Activated naive CD8-positive, alpha-beta T cell treated with anti-CD3 and anti-CD28 coated beads, Interleukin-2, amount 50 U/mL, for 24 hours (primary cell): ENCODE measurements at places on chromosomes 13 and 19.

DNA sequence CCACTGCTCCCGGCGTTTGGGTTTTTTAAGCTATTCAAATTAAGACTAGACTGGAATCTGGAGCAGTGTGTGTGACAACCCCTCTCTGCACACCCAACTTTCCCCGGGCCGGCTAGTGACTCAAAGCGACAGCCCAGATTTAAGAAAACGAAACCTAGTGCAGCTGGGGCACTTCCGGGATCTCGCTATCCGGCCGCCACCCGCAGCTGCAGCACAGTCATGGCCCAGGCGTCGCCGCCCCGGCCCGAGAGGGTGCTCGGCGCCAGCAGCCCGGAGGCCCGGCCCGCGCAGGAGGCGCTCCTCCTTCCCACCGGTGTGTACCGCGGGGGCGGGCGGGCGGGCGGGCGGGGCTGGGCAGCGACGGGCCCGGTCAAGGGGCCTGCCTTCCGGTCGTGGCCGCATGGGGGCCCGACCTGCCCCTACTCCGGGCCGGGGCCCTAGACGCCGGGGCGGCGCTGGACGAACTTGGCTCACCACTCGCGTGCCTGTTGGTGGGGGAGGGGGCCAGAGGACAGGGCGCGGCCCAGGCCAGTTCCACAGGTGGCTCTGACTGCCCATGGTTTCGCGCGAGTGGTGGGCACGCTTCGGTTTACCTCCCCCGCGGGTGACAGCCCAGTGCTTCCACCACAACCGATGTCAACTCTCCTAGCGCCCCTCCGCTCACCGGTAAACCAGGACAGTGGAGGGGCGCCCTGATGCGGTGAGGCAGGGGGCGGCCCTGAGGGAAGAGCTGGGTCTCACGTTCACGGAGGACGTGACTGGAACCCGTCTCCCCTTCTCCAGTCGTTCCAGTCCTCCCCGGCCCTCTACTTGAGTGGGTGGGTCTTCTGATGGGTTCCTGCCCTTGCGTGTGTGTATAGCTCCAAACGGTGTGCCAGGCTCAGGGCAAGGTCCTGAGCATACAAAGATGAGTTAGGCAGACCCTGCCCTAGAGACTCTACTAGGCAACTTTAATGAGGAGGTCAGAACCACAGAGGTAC lies at the start of gene PHF11:
PHF11 (plus strand) TSS at position 171 of the 980 bp plus-strand sequence; CDS start at position 220, 49 bp downstream.
- DNase-seq, result peak; percentile 87

DNA sequence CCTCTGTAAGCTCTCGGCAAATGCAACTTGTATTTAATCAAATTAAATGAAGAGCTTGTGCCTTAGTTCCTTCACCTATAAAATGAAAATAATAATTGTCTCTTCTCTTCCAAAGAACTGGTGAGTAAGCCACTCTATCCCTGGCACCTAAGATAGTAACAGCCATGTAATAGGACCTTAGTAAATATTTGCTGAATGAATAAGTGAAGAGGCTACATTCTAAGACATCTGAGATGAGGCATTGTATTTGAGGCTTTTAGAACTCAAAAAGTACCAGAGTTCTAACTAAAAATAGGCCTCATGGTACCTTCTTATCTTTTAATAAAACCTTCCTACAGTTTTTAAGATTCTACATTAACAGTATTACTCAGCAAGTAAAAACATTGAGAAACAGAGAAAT lies 17.3 kb upstream of the DCLK1 start:
- no peak for DNase-seq

DNA sequence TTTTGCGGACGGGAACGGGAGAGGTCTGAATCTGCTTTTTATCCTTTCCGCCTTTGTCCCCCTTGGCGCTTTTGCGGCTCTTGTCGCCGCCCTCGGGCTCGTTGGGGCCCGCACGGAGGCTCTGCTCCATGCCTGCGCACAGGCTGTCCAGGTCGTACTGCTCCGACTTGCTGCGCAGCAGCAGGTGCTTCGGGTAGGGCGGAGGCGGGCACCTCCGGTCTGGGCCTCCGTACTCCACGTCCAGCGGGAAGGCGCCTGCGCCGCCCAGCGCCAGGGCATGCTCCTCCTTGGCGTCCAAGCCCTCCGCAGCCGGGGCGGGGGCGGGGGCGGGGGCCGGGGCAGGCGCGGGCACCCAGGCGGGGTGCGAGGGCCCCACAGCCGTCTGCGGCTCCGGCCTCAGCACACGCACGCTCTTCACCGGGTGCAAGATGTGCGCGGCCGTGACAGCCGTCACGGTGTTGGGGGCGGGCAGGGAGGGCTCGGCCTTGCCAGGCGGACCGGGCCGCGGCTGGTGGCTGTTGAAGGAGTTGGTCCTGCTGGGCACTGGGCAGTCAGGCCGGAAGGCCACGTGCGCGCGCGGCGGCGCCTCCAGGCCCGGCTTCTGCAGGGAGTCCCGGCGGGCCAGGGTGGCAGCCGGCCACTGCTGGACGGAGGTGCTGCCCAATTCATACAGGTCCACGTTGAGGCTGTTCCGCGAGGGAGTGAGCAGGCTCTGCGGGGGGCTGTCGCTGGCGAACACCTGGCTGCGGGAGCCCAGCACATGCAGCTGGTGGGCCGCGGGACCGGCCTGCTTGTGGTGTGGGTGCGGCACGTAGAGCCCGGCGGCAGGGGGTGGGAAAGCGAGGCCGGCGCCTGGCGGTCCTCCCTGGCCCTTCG lies 73.1 kb downstream of the LATS2 start:
- DNase-seq, result no peak

DNA sequence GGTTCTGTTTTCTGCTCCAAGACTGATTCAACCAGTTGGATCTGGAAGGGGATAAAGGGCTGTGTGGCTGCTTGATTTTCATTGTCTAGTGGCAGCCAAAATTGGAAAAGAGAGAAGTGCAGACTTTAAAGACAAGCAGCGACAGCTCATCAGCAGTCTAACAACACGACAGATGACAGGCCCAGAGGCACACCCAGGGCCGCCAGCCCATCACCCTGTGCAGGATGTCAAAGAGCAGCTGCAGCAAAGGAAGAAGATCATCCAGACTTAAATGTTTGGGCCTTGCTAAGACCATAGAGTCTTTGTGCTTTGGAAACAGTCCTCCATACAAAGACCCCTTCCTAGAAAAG lies 421.0 kb upstream of the KLF12 start:
- DNase-seq, result no peak

DNA sequence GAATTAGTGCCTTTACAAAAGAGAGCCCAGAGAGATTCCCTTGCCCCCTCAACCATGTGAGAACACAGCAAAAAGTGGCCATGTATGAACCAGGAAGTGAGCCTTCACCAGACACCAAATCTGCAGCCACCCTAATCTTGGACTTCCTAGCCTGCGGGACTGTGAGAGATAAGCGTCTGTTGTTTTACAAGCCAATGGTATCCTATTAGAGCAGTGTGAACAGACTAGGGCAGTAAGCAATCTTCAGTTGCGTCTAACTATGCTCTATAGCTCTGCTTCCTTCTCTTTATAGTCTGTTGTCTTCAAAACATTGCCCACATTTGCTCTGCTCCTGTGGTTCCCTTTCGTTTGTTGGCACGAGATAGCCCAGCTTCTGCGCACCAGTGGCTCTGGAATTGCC lies 109.5 kb upstream of the FNDC3A start:
- DNase-seq, result no peak

DNA sequence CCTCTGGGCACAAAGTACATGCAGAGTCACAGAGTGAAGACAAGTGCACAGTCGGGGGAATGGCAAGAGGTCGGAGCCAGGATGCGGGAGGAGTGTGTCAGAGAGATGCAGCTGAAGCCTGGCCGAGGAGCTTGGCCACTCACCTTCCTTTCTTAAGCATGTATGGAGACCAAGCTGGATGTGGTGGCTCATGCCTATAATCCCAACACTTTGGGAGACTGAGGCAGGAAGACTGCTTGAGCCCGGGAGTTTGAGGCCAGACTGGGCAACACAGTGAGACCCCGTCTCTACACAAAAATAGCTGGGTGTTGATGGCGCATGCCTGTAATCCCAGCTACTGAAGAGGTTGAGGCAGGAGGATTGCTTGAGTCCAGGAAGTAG lies 67.0 kb downstream of the LATS2 start:
- no peak for DNase-seq

GRCh38 chr19:49165111-49165750 lies 7.6 kb downstream of the TRPM4 start:
- no peak for DNase-seq
